Cardiac muscle cell (in vitro differentiated cells and primary cell): ENCODE measurements at places on chromosomes 5 and 9.

GRCh38 chr5:60668686-60669304, 31.2 kb downstream of the DEPDC1B start:
- H3K27me3 ChIP-seq: no peaks in the 10 kb centered on the region
- H3K36me3 ChIP-seq: no peaks in the 10 kb centered on the region

DNA sequence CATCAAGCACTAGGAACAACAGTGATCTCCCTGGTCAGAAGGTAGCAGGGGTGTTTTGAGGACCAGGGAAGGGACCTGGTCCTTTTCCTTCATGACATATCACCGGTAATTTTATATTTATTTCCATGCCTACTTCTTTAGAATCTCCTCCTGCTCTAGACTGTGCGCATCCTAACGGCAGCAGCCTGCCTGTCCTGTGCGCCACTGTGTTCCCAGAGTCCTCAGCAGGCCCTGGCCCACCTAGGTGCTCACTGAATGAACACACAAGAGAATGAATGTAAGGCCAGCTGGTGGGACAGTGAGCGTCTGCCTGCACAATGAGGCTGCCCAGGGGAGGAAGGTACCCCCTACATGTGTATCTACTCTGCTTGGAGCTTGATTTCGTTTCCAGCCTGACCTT, 51.5 kb downstream of the C5orf15 start:
- H3K4me1 ChIP-seq: no peaks in the 10 kb centered on the region
- no peak overlapping the region for H3K4me3 ChIP-seq
- H3K36me3 ChIP-seq: no peaks in the 10 kb centered on the region
- H3K27me3 ChIP-seq: no peaks in the 10 kb centered on the region
- no peak for DNase-seq

- H3K27ac ChIP-seq: no peak overlapping the region
- H3K4me3 ChIP-seq: no peak overlapping the region
- no peaks in the 10 kb centered on the region for H3K27me3 ChIP-seq
- no peaks in the 10 kb centered on the region for H3K36me3 ChIP-seq
Observed at GRCh38 chr5:84437673-84438315, 53.1 kb upstream of the EDIL3 start.

DNA sequence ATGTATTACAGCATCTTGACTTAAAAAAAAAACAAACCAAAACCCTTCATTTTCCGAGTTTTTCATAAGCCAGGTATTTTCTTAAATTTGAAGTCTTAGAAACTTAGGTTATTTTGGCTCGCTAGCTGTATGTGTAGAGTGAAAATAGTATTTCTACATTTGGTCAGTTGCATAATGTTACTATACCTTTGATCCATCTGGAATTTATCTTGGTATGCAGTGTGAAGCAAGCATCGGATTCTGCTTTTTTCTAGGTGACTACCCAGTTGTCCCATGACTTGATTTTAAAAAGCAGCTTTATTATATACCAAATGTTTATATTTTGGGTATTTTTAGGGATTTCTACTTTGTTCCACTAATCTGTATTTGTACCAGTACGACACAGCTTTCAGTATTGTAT, 27.7 kb downstream of the UBAP1 start:
- H3K36me3 ChIP-seq: no peaks in the 10 kb centered on the region
- H3K27ac ChIP-seq: no peak overlapping the region
- no peaks in the 10 kb centered on the region for H3K27me3 ChIP-seq
- H3K4me1 ChIP-seq: no peaks in the 10 kb centered on the region
- no peak overlapping the region for H3K4me3 ChIP-seq

- no peak overlapping the region for H3K4me3 ChIP-seq
- peaks cover 43% of the 10 kb centered on the region for H3K4me1 ChIP-seq
- no peaks in the 10 kb centered on the region for H3K27me3 ChIP-seq
- H3K27ac ChIP-seq: no peak overlapping the region
- DNase-seq: peak; percentile 48
Observed at GRCh38 chr9:133563291-133563796, 28.8 kb downstream of the ADAMTSL2 start.

DNA sequence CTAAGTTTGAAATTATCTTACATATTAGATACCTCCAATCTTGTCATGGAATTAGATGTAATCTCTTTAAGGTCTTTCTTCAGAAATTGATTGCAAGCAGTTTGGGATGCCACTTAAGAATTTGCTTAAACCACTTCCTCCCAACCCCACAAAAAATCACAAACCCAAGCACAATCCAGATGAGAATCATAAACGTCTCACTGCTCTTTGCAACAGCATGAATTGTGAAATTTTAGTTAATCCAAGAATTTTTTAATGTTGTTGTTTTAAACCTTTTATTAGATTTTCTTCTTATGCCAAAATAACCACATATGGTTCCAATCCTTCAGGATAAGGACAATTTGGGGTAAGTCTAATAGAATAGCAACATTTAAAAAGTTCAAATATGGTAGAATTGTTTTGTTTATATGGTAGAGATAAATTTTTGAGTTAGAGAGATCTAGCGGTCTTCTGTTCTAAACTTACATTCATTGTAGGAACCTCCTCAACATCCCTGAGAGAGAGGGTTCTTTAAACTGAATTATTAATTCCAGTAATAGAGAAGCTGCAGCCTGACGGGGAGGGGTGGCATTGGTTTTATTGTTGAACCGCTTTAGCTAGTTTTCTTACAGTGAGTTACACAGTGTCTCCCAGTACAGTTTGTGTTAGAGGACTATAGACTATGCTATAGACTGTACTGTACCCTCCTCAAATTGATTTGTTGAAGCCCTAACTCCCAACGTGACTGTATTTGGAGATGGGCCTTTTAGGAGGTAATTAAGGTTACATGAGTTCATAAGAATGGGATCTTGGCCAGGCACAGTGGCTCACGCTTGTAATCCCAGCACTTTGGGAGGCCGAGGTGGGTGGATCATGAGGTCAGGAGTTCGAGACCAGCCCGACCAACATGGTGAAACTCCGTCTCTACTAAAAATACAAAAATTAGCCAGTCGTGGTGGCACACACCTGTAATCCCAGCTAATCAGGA, 24.8 kb upstream of the IL6ST start:
- H3K4me1 ChIP-seq: no peaks in the 10 kb centered on the region
- no peak overlapping the region for H3K4me3 ChIP-seq
- no peaks in the 10 kb centered on the region for H3K27me3 ChIP-seq

DNA sequence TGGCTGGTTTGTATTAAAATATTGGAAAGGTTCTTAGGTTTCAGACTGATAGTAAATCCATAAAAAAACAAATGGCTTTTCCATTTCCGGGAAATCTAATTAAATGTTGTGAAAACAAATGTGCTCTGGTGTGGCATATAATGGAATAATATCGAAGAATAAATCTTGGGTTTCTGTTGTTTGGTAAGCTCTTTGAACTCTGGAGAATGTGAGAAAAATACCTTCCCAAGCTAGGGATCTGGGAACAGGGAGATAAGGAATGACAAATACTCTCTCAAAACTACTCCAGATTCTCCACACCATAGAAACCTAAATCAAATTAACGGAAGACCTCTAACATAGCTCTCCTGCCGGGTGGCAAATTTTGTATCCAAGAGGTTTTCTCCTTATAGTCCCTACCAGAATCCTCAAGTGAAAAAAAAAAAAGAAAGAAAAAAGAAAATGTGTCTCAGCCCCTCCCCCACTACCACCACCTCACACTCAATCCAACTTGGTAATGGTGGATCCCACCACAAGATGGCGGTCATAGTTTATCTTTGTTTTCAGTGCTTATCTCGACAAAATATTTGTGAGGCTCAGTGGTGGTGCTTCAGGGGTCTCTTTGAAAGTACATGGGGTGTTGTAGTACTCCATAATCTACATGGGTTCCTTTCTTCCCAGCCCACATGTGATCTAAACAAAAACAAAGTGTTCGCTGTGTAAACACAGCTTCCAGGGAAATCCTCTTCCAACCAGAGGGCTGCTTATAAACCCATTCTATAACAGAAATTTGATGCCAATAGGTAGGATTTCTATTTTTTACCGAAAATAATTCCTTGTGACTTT, 54.5 kb upstream of the FST start:
- no peaks in the 10 kb centered on the region for H3K27me3 ChIP-seq
- H3K4me3 ChIP-seq: no peak overlapping the region
- H3K27ac ChIP-seq: no peak overlapping the region
- H3K4me1 ChIP-seq: peaks cover 4% of the 10 kb centered on the region
- no peaks in the 10 kb centered on the region for H3K36me3 ChIP-seq

DNA sequence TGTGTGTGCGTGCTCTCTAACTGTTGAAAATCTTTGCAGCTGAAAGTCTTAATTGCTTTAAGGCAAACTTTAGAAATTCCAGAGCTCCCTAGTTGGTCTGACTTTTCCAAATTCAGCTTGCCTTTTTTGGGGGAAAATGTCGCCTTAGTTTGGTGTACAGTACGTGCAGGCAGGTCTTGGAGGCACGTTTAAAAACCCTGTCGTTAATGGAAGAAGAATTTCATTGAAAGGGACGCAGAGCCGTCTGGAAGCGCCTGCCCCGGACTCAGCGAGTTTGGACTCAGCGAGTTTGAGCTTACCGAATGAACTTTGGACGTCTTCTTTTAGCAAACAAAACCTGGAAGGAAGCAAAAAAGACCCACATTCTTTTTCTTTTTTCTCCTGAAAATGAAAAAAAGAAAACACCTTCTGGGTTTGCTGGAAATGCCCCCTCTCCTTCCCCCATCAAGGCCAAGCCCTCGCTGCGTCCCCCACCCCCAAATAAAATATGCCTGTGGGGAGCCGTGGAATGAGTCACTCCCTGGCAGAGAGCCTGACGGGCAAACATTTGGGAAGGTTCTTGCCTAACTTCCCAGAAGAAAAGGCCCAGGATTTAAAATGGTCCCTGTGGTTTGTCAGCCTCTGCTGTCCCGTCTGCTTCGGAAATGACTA, 1.5 kb downstream of the NEK6 start:
- H3K4me3 ChIP-seq: peak overlapping the region; percentile 94
- H3K36me3 ChIP-seq: no peaks in the 10 kb centered on the region

GRCh38 chr5:150075233-150075632, 11.1 kb downstream of the CSF1R start:
- DNase-seq: no peak
- H3K27ac ChIP-seq: no peak overlapping the region
- H3K4me1 ChIP-seq: no peaks in the 10 kb centered on the region
- no peaks in the 10 kb centered on the region for H3K36me3 ChIP-seq

- no peak overlapping the region for H3K27ac ChIP-seq
- no peaks in the 10 kb centered on the region for H3K27me3 ChIP-seq
- H3K4me3 ChIP-seq: no peak overlapping the region
Observed at GRCh38 chr9:5113994-5114748, 71.3 kb downstream of the INSL6 start.

GRCh38 chr5:2330325-2331130, 420.9 kb downstream of the IRX2 start:
- no peaks in the 10 kb centered on the region for H3K36me3 ChIP-seq
- H3K4me3 ChIP-seq: no peak overlapping the region
- no peaks in the 10 kb centered on the region for H3K27me3 ChIP-seq
- no peak for DNase-seq

GRCh38 chr5:9362600-9362999, 183.3 kb downstream of the SEMA5A start:
- no peak for DNase-seq
- H3K27ac ChIP-seq: no peak overlapping the region

DNA sequence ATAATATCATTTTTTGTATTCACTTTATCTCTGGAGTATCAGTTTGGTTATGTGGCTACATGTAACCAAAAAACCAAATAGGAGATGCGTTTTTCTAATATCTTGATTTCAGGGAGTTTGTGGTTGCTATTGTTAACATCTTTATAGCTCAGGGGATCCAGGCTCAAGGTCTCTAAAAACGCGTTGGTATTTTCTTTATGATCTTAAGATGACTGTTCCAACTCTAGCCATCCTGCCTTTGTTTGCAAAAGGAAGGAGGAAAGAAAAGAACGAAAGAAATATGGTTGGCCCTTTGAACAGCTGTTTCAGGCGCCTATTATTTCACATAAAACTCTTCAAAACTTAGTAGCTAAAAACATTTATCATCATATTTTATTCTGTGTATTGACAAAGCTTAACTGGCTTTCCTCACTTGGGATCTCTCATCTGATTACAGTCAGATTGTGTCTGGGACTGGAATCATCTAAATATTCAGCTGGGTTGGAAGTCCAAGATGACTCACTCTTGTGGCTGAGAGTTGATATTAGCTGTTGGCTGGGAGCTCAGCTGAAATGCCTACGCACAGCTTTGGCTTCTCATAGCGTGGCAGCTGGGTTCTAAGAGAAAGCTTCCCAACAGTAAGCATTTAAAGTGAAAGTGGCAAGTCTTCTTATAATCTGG, 60.1 kb downstream of the FAM174A start:
- DNase-seq: peak; percentile 93
- no peak overlapping the region for H3K27ac ChIP-seq
- H3K4me1 ChIP-seq: no peaks in the 10 kb centered on the region
- H3K4me3 ChIP-seq: no peak overlapping the region

DNA sequence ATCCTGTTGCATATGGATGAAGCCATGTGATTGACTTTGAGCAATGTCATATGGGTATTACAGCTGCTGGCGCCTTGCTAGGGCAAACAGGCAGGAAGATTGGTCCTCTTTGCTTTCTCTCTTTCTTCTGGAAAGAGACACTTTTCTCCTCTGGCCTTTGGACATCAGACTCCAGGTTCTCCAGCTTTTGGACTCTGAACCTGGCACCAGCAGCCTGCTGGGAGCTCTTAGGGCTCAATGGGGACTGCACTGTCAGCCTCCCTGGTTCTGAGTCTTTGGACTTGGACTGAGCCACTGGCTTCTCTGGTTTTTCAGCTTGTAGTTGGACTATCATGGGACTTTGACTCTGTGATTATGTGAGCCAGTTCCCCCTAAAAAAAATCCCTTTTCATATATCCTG, 34.8 kb upstream of the TENT4A start:
- no peak for DNase-seq
- no peak overlapping the region for H3K4me3 ChIP-seq
- H3K27ac ChIP-seq: no peak overlapping the region
- H3K27me3 ChIP-seq: no peaks in the 10 kb centered on the region
- no peaks in the 10 kb centered on the region for H3K4me1 ChIP-seq

GRCh38 chr5:154708846-154709245, 46.3 kb upstream of the LARP1 start:
- no peak for DNase-seq
- H3K4me1 ChIP-seq: no peaks in the 10 kb centered on the region
- no peaks in the 10 kb centered on the region for H3K36me3 ChIP-seq
- no peak overlapping the region for H3K4me3 ChIP-seq
- no peak overlapping the region for H3K27ac ChIP-seq

GRCh38 chr9:30349526-30350513, 2034.6 kb upstream of the ACO1 start:
- H3K4me3 ChIP-seq: no peak overlapping the region
- no peak for DNase-seq
- H3K4me1 ChIP-seq: no peaks in the 10 kb centered on the region
- no peaks in the 10 kb centered on the region for H3K27me3 ChIP-seq
- H3K36me3 ChIP-seq: no peaks in the 10 kb centered on the region

GRCh38 chr5:27962198-27962597, 923.8 kb upstream of the CDH9 start:
- no peaks in the 10 kb centered on the region for H3K27me3 ChIP-seq
- H3K4me1 ChIP-seq: no peaks in the 10 kb centered on the region
- H3K36me3 ChIP-seq: no peaks in the 10 kb centered on the region
- no peak overlapping the region for H3K4me3 ChIP-seq
- no peak for DNase-seq
- H3K27ac ChIP-seq: no peak overlapping the region

GRCh38 chr9:93300585-93301081, 116.7 kb downstream of the WNK2 start:
- no peak overlapping the region for H3K4me3 ChIP-seq
- no peak overlapping the region for H3K27ac ChIP-seq
- H3K27me3 ChIP-seq: no peaks in the 10 kb centered on the region

- no peak for DNase-seq
- no peaks in the 10 kb centered on the region for H3K27me3 ChIP-seq
- H3K36me3 ChIP-seq: peaks cover 14% of the 10 kb centered on the region
- H3K4me1 ChIP-seq: peaks cover 22% of the 10 kb centered on the region
- H3K27ac ChIP-seq: no peak overlapping the region
Observed at GRCh38 chr9:133112663-133113026, 8.4 kb downstream of the RALGDS start.
